Activated T-cell treated with anti-CD3 and anti-CD28 coated beads, Interleukin-2, amount 50 U/mL, for 4 hours (primary cell): ENCODE measurements at places on chromosomes 13 and 19. TPM values are rescaled to one million over a fixed set of nuclear protein-coding genes. Genes with fewer than 3 reads are reported as not detected.

- no peak for DNase-seq
Observed at GRCh38 chr13:75513271-75513670, 24.4 kb downstream of the COMMD6 start.

DOHH gene
- total RNA-seq: 42.9 TPM

DNA sequence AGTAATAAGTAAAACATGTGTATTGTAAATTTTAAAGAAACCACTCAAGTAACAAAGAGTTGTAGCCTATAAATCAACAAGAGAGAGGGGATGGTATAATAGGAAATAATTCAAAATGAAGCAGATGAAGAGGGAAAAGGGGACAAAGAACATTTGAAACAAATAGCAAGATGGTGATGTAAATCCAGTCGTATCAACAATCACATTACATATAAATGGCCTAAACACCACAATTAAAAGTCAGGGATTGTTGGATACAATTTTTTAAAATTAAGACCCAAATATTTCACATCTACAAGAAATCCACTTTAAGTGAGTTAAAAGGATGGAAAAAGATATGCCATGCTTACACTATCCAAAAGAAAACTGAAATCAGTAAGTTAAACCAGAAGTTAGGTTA is 15.2 kb downstream of the FNDC3A start:
- DNase-seq: no peak

ZNF573 gene
- total RNA-seq: 10.6 TPM

DNA sequence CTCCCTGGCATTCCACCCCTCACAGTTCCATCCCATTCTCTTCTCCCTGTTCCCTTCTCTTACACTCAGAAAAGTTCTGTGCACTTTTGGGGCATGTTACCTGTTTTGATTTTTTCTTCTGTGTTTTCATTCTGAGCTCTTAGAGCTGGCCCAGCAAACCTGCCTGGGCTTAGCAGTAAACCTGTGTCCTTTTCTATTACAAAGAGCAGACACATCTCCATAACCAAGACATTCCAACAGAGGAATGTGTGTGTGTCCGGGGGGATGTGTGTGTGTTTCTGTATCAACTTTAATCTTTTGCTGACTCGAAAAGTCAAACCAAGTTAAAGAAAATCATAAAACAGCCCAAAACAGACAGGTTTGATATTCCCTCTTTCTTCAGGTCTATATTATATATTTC is 49.1 kb upstream of the SOX21 start:
- no peak for DNase-seq

DNA sequence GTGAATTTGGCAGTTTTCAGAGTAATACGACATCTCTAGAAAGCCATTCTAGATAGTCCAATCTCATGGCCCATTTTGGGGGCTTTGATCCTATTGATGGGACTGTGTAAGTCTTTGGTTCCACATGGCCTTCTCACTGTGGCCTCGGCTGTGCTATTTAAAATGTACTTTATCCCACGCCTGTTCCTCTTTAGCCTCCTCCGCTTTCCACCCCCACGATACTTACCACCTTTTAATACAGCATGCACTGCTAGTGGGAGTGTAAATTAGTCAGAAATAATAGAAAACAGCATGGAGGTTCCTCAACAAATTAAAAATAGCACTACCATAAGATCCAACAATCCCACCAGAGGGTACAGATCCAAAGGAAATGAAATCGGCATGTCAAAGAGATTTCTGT is 28.3 kb upstream of the CEBPG start:
- DNase-seq: no peak

PLD3 gene
- 38.6 TPM for total RNA-seq

VSTM2B gene
- not detected for total RNA-seq

NECTIN2 gene
- 1.4 TPM for total RNA-seq

DNA sequence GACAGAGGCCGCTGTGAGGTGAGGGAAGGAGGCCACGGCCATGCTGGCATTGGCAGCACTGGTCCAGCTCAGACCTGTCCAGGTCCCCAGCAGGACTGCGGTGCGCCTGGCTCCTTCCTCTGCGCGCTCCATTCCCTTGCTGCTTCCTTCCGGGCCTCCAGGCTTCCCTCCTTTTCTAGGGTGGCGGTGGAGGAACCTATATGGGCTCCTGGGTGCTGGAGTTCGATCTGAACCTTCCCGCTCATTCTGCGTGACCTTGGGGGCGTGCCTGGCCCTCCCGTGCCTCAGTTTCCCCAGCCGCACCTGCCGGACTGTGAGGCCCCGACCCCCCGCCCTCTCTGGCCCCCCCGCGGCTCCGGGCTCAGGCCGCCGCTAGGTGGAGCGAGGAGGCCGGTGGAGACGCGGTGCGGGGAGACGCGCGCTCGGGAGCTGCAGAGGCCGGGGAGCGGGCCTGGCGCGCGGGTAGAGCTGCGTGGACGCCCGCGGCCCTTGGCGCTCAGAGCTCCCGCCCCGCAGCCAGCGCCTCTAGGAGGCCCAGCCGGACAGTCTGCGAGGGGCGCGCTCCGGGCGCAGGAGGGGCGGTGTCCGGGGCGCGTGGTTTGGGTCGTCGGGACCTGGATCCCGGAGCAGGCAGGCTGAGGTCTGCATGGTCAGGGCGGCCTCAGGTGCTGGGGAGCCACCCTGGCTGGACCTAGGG is 29.9 kb downstream of the EFNA2 start:
- DNase-seq: no peak

DNA sequence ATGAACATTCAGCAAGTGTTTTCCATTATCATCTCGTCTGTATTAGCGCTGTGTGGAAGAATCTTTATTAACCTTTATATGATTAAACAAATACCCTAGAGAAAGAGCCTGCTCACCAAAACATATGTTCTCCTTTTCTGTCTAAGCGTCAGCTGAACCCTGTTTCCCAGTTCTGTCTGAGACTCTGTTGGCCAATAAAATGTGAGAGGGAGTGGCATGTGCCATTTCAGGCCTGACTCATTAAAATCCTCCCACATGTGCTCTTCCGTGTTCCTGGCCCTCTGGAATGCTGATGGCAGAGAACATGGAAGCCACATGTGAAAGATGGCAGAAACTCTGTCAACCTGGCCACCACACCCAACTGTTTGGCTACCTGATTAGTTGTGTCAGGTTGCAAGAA is 181.9 kb upstream of the EDNRB start:
- DNase-seq: no peak

GRCh38 chr13:44549476-44549875 is 26.7 kb downstream of the TSC22D1 start:
- DNase-seq: no peak
